ENCODE measurements at places on chromosomes 12 and 14. TPM values are rescaled to one million over a fixed set of nuclear protein-coding genes. Genes with fewer than 3 reads are reported as not detected.

DNA sequence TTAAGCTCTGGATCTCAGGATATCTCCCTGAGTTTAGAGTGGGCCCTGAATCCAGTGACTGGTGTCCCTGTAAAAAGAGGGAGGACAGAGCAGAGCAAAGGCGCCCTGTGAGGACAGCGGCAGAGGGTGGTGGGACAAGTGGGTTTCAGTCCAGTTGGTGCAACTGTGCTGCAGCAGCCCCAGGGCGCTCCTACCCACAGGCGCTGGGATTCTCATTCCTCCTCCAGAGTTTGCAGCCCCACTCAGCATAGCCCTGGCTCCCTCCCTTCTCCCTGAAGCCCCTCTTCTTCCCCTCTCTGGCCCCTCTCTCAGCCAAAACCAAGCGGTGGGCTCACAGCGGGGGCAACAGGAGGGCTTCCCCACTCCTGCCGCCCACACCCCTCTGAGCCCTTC, 1.6 kb downstream of the TMEM179 start:
- no peak for DNase-seq

DNA sequence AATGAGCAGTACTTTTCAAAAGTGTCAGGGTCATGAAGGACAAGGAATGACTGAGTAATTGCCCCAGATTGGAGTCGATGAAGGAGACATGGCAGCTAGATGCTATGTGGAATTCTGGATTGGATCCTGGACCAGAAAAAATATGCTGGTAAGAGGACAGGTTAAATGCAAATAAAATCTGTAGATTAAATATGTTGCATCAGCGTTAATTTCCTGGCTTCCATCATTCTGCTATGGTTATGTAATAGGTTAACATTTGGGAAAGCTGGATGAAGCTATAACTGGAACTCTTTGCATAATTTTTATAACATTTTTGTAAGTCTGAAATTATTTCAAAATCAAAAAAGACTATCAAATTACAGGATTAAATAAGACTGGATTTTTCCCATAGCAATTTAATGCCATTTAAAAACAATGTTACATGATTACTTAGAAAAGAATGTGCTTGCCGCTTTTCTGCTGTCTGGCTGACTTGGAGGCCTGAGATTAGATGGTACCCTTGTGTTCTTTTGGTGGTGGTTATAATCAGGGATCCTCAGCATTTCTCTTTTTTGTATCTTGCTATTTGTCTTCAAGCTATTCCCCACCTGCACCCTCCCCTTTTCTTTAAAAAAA, 65.1 kb downstream of the FBXW8 start:
- no peak for DNase-seq

The OR9K2 gene
- total RNA-seq, result not detected

The TBX5 gene
- 1.4 TPM for total RNA-seq

Measured in skin of body (tissue), 3 donors.